Activated T-helper 2 cell treated with anti-CD3 and anti-CD28 coated beads, Interferon-gamma antibody, Interleukin-2, Interleukin-4, amounts not matched to agents 10 μg/mL and 5 μg/mL and 100 μg/mL, durations not matched to agents 14 hours and 24 hours and 36 hours (primary cell): ENCODE measurements at places on chromosomes 6 and 20. TPM values are rescaled to one million over a fixed set of nuclear protein-coding genes. Genes with fewer than 3 reads are reported as not detected.

The TFAP2C gene
- total RNA-seq = not detected in 2 replicates

The SOX18 gene
- total RNA-seq = 1.0 and 1.1 TPM in 2 replicates

The HSPA1L gene
- 2.1 and 2.4 TPM in 2 replicates for total RNA-seq

The IL20RA gene
- total RNA-seq = not detected in 2 replicates

The RAET1E gene
- total RNA-seq = not detected in 2 replicates

The SCRT2 gene
- total RNA-seq = not detected in 2 replicates

The HAO1 gene
- not detected in 2 replicates for total RNA-seq

The DTNBP1 gene
- total RNA-seq = 19.9 and 20.6 TPM in 2 replicates

The FOXA2 gene
- total RNA-seq = not detected in 2 replicates

DNA sequence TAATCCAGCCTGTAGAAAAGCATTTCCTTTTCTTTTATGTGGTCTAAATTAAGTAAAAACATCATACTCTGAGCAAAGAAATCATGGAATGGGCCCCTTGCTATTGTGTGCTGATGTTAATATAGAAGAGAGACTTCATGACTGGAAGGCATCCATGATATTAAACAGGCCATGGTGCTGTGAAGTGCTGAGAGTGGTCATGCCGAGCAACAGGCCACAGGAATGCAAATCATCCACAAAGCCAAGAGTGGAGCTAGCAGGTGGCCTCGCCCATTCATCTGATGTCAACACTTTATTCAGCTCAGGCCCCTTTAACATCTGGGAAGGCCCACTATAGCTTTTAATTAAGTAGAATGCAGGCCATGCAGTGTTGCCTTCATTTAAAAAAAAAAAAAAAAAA is 115.2 kb upstream of the HMGCLL1 start:
- no peak overlapping the region for H3K4me3 ChIP-seq
- H3K4me1 ChIP-seq = no peaks in the 10 kb centered on the region
- no peak overlapping the region for H3K27ac ChIP-seq
- no peaks in the 10 kb centered on the region for H3K27me3 ChIP-seq
- H3K36me3 ChIP-seq = no peaks in the 10 kb centered on the region
- no peak for DNase-seq

GRCh38 chr6:142074516-142074915 is 58.2 kb upstream of the GJE1 start:
- no peak overlapping the region for H3K4me3 ChIP-seq
- H3K36me3 ChIP-seq = no peaks in the 10 kb centered on the region
- no peak overlapping the region for H3K27ac ChIP-seq
- no peaks in the 10 kb centered on the region for H3K27me3 ChIP-seq
- no peak for DNase-seq
- peaks cover 3% of the 10 kb centered on the region for H3K4me1 ChIP-seq

- no peak overlapping the region for H3K27ac ChIP-seq
- no peaks in the 10 kb centered on the region for H3K4me1 ChIP-seq
- H3K27me3 ChIP-seq = no peaks in the 10 kb centered on the region
- no peak for DNase-seq
- H3K4me3 ChIP-seq = no peak overlapping the region
- H3K36me3 ChIP-seq = no peaks in the 10 kb centered on the region
Observed at GRCh38 chr20:9027626-9028025, 41.3 kb upstream of the PLCB4 start.

DNA sequence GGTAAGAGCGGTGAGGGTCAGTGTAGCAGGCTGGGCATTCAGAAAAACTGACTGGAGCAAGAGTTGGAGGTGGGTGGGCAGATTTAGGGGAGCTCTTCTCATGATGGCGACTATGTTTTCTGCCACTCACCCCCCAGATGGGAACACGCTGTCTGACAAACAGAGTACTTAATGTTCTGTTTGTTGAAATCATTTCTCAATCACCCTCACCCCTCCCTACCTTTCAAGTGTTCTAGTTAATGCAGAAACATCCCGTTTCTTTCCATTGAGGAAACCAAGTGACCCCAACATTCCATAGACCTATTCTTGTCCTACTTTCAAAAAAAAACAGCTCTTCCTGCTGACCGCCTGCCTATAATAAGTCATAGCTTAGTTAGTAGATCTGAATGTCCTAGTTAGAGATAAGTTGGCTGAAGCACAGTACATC is 132.5 kb upstream of the NEDD9 start:
- peaks cover 88% of the 10 kb centered on the region for H3K4me1 ChIP-seq
- H3K27me3 ChIP-seq = no peaks in the 10 kb centered on the region
- peak overlapping the region; percentile 58 for H3K27ac ChIP-seq
- H3K36me3 ChIP-seq = peaks cover 73% of the 10 kb centered on the region
- DNase-seq = no peak

GRCh38 chr6:47788498-47788884 is 6.7 kb downstream of the OPN5 start:
- H3K4me1 ChIP-seq = peaks cover 6% of the 10 kb centered on the region
- peaks cover 32% of the 10 kb centered on the region for H3K27me3 ChIP-seq
- no peak for DNase-seq
- H3K27ac ChIP-seq = no peak overlapping the region
- H3K36me3 ChIP-seq = no peaks in the 10 kb centered on the region

DNA sequence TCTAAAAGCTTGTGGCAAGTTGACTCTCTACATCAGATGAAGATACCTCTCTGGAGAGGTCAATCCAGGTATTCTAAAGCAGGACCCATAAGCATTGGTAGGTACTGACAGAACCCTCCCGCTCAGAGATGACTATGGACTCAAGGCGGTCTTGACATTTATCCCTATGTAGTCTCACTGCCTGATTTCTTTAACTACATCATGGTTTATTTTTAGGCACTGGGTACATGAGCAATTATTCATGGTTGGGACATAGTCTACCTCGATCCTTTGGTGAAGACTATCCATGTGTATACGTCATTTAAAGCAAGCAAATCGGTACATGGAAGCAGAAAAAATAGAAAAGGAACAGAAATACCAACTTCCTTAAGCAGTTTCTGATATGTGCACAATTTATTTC is 136.2 kb upstream of the TAB2 start:
- peaks cover 13% of the 10 kb centered on the region for H3K4me1 ChIP-seq
- no peak overlapping the region for H3K4me3 ChIP-seq
- no peaks in the 10 kb centered on the region for H3K27me3 ChIP-seq
- H3K36me3 ChIP-seq = peaks cover 52% of the 10 kb centered on the region
- no peak overlapping the region for H3K27ac ChIP-seq
- DNase-seq = no peak

GRCh38 chr20:18108326-18108725 is 29.3 kb upstream of the KAT14 start:
- no peaks in the 10 kb centered on the region for H3K36me3 ChIP-seq
- no peak for DNase-seq
- no peak overlapping the region for H3K27ac ChIP-seq
- peaks cover 6% of the 10 kb centered on the region for H3K27me3 ChIP-seq

DNA sequence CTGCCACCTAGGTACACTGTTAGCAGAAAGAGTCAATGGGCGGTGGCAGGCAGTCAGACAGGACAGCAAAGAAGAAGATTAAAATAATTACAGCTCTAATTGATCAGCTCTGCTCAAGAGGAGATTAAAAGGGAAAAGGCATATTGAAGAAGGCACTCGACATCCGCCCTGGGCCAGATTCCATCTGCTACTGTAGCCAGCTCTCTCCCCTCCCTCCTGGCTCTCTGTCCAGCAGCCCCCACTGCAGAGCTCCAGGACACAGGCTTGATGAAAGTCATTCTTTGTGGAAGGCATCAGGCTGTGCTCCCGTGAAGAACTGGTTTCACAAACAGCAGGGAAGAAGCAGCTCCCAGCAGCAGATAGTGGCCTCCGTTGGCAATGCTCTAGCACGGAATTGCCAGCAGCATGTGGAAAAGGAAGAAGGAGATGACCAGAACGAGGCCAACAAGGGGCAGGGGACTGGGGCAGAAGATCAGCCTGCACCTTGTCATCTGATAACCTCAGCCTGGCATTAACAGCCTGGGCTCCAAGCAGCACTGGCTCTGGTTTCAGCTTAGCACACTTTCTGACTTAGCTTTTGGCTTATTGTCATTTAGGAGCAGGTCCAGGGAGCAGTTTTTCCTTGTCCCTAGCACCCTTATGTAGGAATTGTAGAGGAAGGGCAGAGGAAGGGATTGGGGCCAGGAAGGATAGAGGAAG is 465.9 kb downstream of the KIF16B start:
- H3K4me1 ChIP-seq = no peaks in the 10 kb centered on the region
- no peaks in the 10 kb centered on the region for H3K36me3 ChIP-seq
- no peaks in the 10 kb centered on the region for H3K27me3 ChIP-seq
- no peak overlapping the region for H3K27ac ChIP-seq

GRCh38 chr20:17807651-17808050 is 107.9 kb downstream of the BANF2 start:
- no peak overlapping the region for H3K4me3 ChIP-seq
- no peaks in the 10 kb centered on the region for H3K36me3 ChIP-seq
- H3K4me1 ChIP-seq = no peaks in the 10 kb centered on the region

DNA sequence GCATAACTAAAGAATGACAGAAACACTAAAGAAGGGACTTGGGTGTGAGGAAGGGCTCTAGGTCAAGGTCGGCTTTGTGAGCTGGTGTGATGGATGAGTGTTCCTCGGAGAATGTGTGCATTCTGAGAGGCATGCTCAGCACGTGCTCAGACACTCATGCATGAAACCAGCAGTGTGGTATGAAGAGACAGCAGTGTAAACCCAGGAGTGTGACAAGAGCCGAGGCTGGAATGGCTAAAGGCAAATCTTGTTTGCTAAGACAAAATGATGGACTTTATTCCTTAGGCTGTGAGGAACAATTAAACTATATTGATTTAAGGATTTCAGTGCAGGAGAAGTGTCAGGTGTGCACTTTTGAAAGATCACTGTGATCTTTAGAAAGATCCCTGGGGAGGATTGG is 107.4 kb upstream of the MAP7 start:
- no peak overlapping the region for H3K4me3 ChIP-seq
- no peak for DNase-seq
- H3K27ac ChIP-seq = no peak overlapping the region
- H3K4me1 ChIP-seq = peaks cover 2% of the 10 kb centered on the region
- H3K27me3 ChIP-seq = no peaks in the 10 kb centered on the region
- H3K36me3 ChIP-seq = peaks cover 6% of the 10 kb centered on the region

DNA sequence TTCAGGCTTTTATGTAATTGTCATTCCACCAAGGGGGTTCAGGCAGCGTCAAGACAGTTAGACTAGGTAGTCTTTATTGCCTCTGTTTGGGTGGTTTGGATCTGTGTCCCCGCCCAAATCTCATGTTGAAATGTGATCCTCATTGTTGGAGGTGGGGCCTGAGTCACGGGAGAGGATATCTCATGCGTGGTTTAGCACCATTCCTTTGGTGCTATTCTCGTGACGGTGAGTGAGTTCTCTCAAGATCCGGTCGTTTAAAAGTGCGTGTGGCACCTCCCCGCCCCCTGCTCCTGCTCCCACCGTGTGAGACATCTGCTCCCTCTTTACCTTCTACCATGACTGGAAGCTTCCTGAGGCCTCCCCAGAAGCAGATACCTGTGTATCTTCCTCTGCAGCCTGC is 51.3 kb upstream of the FOXC1 start:
- no peaks in the 10 kb centered on the region for H3K36me3 ChIP-seq
- peaks cover 12% of the 10 kb centered on the region for H3K4me1 ChIP-seq
- DNase-seq = no peak

- DNase-seq = no peak
- H3K27ac ChIP-seq = no peak overlapping the region
- no peaks in the 10 kb centered on the region for H3K27me3 ChIP-seq
- no peak overlapping the region for H3K4me3 ChIP-seq
- H3K4me1 ChIP-seq = peaks cover 2% of the 10 kb centered on the region
- no peaks in the 10 kb centered on the region for H3K36me3 ChIP-seq
Observed at GRCh38 chr20:25361287-25361683, 29.4 kb downstream of the ABHD12 start.

- H3K4me3 ChIP-seq = peak overlapping the region; percentile 78
- H3K36me3 ChIP-seq = no peaks in the 10 kb centered on the region
- H3K27ac ChIP-seq = no peak overlapping the region
- no peak for DNase-seq
Observed at GRCh38 chr6:169789146-169789943, 37.9 kb downstream of the ERMARD start.

GRCh38 chr20:62710221-62710885 is 1.7 kb downstream of the NTSR1 start:
- no peak overlapping the region for H3K27ac ChIP-seq
- H3K4me3 ChIP-seq = no peak overlapping the region
- no peak for DNase-seq

DNA sequence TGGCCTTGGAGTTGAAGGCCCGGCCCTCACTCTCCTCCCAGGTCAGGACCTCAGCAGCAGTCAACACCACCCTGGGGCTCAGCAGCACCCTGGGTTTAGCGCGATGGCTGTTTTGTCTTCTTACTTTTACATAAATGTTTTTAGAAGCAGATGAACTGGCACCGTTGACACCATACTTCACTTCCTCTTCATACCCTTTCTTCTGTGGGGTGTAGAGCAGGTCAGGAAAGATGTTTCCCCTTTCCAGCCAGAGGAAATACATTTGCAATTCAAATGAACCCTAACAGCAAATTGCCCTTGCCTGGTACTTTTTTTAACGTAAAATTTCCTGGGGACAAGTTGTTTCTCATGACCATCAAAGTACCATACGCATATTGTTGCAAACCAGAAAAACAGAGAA is 54.7 kb upstream of the SNX9 start:
- peaks cover 1% of the 10 kb centered on the region for H3K36me3 ChIP-seq
- peaks cover 31% of the 10 kb centered on the region for H3K27me3 ChIP-seq
- DNase-seq = no peak
- H3K4me1 ChIP-seq = peaks cover 40% of the 10 kb centered on the region

DNA sequence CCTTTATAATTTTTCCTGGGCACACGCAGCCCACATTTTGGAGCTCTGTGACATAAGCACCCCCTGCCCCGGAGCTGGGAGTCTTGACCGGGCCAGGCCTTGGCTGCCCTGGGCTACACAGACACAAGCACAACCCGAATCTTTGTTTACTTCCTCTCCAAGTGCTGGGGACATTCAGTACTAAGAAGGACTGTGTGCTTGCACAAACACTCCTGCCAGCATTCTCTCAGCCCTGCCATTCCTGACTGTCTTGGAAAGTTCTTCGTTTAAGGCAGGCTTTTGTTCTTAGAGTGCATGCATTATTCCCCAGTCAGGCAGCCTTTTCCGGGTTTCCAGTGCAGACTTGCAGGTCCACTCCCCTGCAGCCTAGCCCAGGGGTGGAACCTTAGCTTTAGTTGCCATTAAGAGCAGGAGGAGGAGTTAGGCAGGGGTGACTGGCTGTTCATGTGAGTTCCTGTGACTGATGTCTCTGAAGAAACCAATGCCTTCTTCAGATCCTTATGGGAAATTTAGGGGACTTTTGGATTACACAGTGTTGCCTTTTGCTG is 28.6 kb downstream of the FOXO3 start:
- peaks cover 2% of the 10 kb centered on the region for H3K36me3 ChIP-seq
- peaks cover 7% of the 10 kb centered on the region for H3K27me3 ChIP-seq
- H3K4me1 ChIP-seq = peaks cover 34% of the 10 kb centered on the region
